ENCODE measurements at places on chromosomes 11 and 22. TPM values are rescaled to one million over a fixed set of nuclear protein-coding genes. Genes with fewer than 3 reads are reported as not detected.

DNA sequence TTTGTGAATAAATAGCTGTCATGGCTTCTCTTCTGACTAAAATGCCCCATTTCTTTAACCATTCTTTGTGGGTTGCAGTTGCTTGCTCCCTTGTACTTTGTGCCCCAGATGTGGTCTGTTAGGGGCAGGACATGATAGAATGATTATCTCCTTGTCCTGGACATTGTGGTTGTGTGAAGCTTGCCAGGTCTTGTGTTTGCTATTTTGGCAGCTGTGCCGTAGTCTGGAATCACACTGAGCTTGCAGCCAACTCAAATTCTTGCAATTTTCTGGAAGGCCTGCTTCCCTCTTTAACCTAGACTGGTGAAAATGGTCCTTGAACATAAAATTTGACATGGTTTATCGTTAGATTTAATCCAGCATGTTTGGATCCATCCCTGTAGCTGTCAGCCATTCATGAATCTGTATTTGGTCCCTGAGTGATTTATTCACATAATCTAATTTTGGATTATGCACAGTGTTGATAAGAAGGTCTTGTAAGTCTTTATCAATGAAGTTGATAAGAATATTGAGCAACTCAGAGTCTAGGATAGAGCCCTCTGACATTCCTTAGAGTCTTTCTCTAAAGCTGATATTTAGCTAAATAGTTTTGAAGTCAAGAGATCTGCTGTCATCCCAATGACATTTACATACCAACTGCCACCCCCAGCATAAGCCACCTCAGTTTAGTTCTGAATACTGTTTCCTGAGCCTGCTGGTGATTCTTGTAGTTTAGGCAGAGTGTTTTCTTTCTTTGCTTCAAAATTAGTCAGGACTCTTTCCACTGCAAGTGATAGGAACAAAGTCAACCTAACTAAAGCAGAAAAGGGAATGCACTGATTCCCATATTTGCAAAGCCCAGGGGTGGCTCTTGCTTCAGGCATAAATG lies 9.8 kb downstream of the SPON1 start:
- DNase-seq: no peak

GRCh38 chr11:76694664-76695063 lies 24.1 kb upstream of the LRRC32 start:
- DNase-seq: no peak

DNA sequence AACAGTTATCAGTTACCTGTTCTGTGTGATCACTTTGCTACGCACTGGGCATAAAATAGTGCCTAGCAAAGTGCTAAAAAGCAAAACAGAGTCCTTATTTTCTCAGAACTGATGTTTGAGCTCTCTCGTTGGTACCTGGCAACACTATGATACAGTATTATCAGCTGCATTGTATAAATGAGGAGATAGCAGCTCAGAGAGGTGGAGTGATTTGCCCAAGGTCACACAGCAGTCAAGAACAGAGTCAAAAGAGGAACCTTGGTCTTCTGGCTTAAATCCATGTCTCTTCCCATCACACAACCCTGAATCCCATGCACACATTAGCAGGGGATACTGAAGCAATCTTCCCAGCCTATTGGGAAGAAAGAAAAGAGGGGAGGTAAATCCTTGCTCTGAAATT lies 580.5 kb downstream of the SOX6 start:
- no peak for DNase-seq

GRCh38 chr22:48960980-48961660 lies 866.6 kb downstream of the BRD1 start:
- DNase-seq: no peak

DNA sequence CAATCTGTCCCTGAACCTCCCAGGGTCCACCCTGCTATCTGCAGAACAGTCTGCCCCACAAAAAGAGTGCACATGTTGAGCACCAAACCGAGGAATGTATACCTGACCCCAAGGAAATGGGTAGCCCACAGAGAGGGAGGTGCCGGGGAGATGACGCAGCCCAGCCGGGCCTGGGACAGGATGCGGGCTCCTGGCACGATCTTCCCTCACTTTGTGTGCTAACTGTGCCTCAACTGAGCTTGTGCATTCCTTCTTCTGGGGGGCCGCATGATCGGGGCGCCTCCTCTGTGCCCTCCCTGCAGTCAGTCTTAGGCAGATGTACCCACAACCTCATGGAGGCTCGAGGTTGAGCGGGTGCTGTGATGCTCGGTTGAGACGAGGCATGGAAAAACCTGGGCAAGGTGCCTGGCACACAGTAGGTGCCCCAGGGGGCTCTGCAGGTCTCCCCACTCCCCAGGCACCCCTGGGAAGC lies 2.4 kb downstream of the GAS2L1 start:
- no peak for DNase-seq

- peak; percentile 18 for DNase-seq
These were observed 125.6 kb upstream of the LMO1 start for GRCh38 chr11:8389029-8389996.

DNA sequence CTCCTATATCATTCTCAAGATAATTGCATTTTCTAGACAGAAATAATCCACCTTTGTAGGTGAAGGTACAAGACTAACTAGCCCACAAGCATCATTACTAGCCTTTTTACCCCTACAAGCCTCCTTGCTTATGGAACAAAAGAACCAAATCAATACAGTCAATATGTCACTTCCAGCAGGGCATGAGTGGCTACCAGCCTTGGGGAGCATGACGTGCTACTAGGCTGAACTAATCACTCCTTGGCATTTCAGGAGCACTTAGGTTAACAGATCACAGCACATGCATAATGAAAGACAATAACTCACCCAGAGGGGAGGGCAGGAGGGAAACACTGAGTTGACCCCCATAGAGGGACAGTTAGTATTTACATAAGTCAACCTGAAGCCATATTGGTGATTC lies 2.7 kb downstream of the DRD2 start:
- no peak for DNase-seq

GRCh38 chr11:128409476-128409875 lies 177.9 kb downstream of the ETS1 start:
- no peak for DNase-seq

DNA sequence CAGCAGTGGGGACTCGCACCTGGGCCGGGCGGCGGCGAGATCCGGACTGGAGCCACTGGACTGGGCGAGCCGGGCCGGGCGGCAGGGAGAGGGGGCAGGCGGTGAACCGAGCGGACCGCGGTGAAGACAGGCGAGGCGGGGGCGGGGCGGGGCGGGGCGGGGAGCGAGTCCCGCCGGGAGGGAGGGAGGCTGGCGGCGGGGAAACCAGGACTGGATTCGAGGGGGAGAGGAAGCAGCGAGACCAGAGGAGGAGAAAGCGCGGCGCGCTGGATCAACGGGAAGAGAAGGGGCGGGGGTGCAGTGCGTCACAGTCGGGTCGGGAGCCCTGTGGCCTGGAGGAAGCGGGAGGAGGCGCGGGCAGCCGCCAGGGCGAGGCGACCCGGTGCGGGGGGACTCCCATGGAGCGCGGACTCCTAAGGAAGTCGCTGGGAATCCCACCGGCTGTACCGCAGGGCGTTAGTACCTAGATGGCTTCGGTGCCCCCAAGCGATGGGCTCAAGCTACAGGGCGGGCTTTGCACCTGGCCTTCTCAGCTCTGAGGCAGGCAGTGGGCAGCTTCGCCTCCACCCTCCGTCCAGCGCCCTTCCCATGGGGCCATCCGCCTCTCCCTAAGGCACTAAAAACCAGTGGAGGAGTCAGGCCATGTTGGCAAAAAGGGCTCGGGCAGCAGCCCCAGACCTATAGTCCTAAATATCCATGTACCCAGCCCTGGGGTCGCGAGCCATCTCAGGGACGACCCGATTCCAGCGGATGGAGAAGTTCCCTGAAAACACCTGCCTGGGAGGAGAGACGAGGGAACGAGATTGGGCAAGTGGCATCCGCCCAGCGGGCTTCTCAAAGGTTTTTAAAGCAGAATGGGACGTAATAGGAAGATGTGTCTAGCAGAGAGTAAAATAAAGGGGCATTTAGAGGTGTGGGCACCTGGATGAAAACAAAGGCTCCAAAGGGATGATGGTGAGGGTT lies at the start of gene TMEM121B:
TMEM121B (minus strand) TSS at position 128 of the 963 bp plus-strand sequence. CDS start 233 bp downstream, outside the sequence.
- DNase-seq: peak; percentile 96

- DNase-seq: no peak
These were observed 32.3 kb downstream of the ELF5 start for GRCh38 chr11:34481307-34481706.

DNA sequence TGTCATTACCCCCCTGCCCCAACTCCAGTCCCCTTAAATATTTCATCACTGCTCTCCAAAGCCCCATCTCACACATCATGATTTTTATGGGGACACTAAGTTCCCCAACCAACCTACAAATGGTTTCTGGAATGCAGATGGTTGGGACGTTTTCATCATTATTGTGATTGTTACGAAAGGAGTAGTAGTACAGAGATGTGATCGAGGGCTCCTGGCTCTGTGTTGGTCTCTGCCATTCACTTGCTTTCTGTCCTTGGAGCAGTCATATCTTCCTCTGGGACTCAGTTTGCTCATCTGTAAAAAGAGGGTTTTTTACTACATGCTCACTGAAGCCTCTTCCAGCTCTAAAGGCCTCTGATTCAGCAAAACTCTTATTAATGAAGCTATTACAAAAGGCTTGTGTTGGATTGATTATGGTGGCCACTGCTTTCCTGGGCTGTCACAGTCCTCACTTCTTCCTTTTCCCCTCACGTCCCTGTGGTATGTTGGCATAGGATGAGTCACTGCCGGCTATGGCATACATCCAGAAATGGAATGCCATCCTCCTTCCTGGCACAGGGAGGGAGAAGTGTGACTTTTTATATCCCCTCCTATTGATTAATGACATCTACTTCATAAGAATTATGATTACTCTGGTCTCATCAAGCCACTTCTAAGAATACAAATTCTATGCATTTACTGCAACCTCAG lies 593.7 kb downstream of the METTL15 start:
- DNase-seq: no peak

DNA sequence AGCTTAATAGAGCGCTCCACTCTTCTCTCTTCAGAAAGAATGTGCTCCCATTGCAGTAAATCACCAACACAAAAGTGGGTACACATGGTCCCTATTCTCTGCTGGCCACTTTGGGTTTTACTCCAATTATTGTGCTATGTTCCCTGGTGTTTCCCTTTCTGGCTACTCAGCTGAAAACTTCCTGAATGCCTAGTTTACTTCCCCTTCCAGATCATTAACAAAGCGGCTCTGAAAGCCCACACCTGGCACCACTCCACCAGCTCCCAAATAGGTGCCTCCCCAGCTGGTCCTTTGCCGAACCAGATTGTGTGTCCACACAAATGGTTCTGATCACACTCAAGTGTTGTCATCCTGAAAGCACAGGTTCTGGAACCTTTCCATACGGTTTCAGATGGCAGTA lies 443.7 kb downstream of the NTM start:
- DNase-seq: no peak

GRCh38 chr11:47466701-47467250 lies 17.8 kb upstream of the RAPSN start:
- peak; percentile 41 for DNase-seq

GRCh38 chr11:126899961-126900748 lies 100.4 kb downstream of the KIRREL3 start:
- no peak for DNase-seq

GRCh38 chr11:61091373-61092279 lies 10.7 kb upstream of the CD5 start:
- DNase-seq: no peak

GRCh38 chr11:122852074-122852795 lies 13.9 kb downstream of the CRTAM start:
- DNase-seq: no peak

- DNase-seq: no peak
These were observed 13.0 kb downstream of the JHY start for GRCh38 chr11:122895563-122895962.

DNA sequence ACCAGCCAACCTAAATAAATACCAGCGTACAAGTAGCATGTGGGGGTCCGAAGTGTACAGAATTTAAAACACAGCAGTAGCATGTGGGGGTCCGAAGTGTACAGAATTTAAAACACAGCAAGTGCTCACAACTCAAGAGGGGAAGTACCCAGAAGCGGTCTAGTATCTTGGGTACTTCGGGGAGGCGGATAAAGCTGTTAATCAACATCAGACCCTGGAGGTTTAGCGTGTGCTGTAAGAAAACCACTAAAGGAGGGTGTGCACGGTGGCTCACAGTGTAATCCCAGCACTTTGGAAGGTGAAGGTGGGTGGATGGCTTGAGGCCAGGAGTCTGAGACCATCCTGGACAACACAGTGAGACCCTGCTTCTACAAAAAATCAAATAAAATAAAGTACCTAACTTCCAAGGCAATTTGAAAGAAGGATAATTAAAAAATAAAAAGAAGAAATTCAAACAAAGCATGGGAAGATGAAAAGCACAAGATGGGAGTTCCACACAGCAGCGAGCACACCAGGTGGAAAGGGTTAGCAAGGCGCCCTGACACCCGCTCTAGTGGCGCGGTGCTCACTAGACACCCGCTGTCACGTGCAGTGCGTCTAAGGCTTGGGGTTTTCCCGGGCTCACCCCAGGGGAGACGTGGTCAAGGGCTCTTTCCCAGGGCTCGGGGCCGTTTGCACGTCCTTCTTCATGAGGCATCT lies 35.0 kb upstream of the MOB2 start:
- DNase-seq: no peak

The RFPL2 gene
- total RNA-seq: 1.8 TPM

The ADORA2A gene
- total RNA-seq: 0.51 TPM

The KDM4E gene
- not detected for total RNA-seq

The PRODH gene
- total RNA-seq: 18.8 TPM

The BBOX1 gene
- total RNA-seq: not detected

The NTM gene
- total RNA-seq: 4.3 TPM

The KCNJ4 gene
- 0.82 TPM for total RNA-seq

The LARGE1 gene
- total RNA-seq: 30.8 TPM

The TEX54 gene
- total RNA-seq: not detected

The ANGPTL5 gene
- total RNA-seq: not detected

The CALCA gene
- total RNA-seq: not detected

The PHETA2 gene
- total RNA-seq: 2.3 TPM

All from neural progenitor cell (in vitro differentiated cells).